ENCODE measurements at places on chromosomes 7 and 10.

DNA sequence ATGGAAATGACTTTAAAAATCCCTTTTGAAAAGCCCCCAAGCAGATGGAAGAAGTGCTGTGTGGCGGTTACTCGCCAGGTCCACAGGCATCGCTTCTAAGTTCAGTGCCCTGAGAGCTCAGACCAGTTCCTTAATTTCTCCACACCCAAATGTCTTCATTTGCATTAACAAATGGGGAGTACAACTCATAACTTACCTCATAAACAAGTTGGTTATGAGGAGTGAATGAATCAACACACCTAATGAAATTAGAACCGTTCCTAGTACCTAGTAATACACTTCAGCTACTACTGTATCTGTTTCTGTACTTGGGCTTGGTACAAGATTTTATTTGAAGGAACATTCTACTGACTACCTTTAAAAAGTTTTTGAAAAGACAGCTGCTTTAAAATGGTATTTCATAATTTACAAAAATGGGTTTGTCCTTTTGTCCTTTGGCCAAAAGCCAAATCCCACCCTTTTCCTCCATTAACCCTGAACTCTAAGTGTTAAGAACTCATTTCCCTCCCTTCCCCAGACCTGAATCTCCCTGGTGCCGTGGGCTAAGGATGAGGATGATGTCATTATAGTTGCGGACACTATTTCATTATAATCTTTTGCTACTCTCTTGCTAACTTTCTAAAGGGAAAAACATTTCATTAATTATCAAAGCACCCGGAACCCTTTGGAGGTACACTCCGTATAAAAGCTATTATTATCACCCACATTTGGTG, 221.5 kb upstream of the CELF2 start:
- H3K27ac ChIP-seq: peak overlapping the region; percentile 95
- H3K4me1 ChIP-seq: peaks cover 14% of the 10 kb centered on the region
- peak overlapping the region; percentile 63 for H3K4me3 ChIP-seq
- no peaks in the 10 kb centered on the region for H3K27me3 ChIP-seq
- H3K36me3 ChIP-seq: no peaks in the 10 kb centered on the region

DNA sequence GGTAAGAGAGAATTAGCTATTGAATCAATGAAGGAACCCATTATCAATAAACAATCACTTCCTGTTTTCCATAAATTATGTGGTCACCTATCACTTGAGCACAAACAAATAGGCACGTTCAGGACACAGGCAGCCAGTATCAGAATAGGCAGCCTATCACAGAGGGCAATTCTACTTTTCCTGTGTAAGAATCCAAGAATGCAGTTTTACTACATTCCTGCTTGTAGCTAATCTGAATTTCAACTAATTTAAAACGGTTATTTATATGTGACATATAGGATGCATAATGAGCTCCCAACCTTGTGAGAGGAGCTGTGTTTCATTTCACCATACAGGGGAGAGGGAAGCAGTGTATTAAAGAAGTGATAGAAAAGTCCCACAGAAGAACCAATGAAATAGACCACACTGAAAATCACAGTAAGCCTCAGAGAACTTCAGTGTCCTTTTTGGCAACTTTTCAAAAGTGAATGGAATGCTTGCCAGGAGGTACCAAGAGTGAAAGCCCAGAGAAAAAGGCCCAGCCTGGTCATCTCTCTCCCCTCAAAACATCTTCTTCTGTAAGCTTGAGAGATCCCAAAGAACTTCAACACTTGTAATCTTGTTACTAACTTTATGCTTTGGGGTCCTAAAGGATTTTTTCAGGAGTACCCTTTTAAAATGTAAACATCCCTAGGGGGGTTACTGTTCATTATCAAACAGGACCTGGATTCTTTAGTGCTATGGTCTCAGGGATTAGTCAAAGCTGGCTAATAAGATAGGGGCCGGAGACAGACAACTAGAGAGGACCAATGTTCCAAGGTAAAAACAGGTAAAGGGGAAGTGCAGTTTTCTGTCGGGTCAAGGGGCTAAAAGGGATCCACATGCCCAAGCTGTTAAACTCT, 1.3 kb downstream of the IMMP2L start:
- H3K4me3 ChIP-seq: peak overlapping the region; percentile 95
- no peaks in the 10 kb centered on the region for H3K27me3 ChIP-seq
- DNase-seq: no peak
- peak overlapping the region; percentile 78 for H3K27ac ChIP-seq
- peaks cover 27% of the 10 kb centered on the region for H3K4me1 ChIP-seq

- no peak overlapping the region for H3K27ac ChIP-seq
- H3K36me3 ChIP-seq: no peaks in the 10 kb centered on the region
- H3K4me3 ChIP-seq: peak overlapping the region; percentile 47
These were observed 106.8 kb downstream of the ANK3 start for GRCh38 chr10:60282771-60283353.

DNA sequence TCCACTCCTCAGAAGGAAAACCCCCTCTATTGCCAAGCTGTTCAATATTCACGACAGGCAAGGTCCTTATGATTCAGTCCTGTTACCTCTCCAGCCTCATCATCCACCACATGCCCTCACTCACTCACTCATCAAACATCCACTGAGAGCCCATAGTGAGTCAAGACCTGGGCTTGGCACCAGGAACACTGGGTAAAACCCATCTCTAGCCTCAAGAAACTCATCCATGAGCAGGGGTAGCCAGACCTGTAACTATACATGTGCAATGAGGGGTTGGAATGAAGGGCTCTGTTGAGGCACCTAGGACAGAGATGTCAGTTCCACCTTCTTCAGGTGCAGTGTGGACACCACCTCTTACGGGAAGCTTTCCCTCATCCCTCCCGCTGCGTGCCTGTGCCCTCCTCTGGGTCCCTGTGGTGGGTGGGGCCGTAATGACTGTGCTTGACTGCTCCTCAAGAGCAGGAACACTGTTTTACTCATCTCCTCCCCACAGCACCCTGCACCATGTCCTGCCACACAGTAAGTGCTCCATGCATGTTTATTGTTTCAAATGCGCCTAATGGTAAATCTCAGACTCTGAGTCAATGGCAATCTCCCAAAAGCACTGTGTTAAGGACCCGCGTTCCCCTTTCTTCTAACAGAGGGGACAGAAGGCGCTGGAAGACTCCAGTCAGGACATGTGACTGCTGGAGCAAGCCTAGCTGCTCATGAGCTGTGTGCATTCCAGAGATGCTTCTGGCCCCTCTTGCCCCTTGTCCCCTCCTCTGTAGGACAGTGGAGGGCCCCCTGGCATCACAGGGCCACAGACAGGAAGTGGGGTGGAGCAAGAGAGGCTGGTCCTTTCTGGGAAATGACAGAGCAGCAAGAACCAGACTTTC, 95.4 kb downstream of the HIPK2 start:
- H3K36me3 ChIP-seq: no peaks in the 10 kb centered on the region
- peak overlapping the region; percentile 92 for H3K27ac ChIP-seq
- H3K4me1 ChIP-seq: peaks cover 43% of the 10 kb centered on the region

DNA sequence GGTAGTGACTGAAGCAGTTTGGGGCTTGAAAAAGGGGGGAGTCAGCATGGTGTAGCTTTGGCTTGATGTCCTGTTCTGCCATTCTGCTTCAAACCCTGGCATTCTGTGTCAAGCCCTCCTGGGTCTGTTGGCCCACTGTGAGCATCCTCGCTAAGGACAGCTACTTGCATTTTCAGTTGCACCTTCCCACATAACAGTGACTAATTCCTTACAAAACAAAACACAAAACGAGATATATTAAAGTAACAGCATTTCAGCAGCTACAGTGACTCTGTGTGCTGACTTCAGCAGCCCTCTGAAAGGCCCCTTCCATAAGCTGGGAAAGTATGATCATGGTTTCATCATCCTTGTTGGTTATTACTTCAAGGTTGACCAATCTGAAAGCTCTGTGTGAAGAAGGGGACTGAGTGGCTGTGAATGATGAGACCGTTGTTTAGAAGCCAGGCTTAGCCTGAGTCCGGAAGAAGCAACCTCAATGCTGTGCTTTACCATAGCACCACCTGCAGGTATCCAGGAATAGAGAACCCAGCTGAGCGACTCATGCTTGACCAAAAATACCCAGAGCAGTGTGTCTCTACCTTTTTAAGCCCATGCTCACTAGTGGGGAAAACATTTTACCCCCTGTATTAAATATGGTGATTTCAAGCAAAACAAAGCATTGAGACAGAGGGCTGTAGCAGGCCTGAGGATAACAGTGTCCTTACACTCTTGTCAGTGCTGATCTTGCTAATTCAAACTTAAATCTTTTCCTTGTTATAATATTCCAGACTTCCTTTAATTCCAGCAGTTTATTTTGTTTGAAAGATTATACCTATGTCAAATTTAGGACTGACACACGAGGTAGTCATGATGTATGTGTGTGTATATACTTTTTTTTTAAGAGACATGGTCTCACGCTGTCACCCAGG, 42.6 kb upstream of the CC2D2B start:
- H3K36me3 ChIP-seq: peaks cover 14% of the 10 kb centered on the region
- no peaks in the 10 kb centered on the region for H3K27me3 ChIP-seq
- peaks cover 4% of the 10 kb centered on the region for H3K4me1 ChIP-seq

- peaks cover 6% of the 10 kb centered on the region for H3K4me1 ChIP-seq
- no peak for DNase-seq
- no peaks in the 10 kb centered on the region for H3K36me3 ChIP-seq
- H3K27ac ChIP-seq: no peak overlapping the region
- no peaks in the 10 kb centered on the region for H3K27me3 ChIP-seq
- no peak overlapping the region for H3K4me3 ChIP-seq
These were observed 4.7 kb upstream of the ENTPD7 start for GRCh38 chr10:99654390-99655175.

DNA sequence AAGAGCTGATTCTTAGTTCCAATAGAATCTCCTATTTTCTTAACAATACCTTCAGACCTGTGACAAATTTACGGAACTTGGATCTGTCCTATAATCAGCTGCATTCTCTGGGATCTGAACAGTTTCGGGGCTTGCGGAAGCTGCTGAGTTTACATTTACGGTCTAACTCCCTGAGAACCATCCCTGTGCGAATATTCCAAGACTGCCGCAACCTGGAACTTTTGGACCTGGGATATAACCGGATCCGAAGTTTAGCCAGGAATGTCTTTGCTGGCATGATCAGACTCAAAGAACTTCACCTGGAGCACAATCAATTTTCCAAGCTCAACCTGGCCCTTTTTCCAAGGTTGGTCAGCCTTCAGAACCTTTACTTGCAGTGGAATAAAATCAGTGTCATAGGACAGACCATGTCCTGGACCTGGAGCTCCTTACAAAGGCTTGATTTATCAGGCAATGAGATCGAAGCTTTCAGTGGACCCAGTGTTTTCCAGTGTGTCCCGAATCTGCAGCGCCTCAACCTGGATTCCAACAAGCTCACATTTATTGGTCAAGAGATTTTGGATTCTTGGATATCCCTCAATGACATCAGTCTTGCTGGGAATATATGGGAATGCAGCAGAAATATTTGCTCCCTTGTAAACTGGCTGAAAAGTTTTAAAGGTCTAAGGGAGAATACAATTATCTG, 1.6 kb downstream of the LRRTM3 start:
- H3K4me1 ChIP-seq: no peaks in the 10 kb centered on the region
- no peaks in the 10 kb centered on the region for H3K27me3 ChIP-seq
- no peak for DNase-seq
- no peak overlapping the region for H3K27ac ChIP-seq

- DNase-seq: no peak
- no peaks in the 10 kb centered on the region for H3K27me3 ChIP-seq
- no peak overlapping the region for H3K4me3 ChIP-seq
These were observed 99.1 kb downstream of the GRID1 start for GRCh38 chr10:86267286-86268195.

GRCh38 chr10:116143673-116144222, 129.3 kb downstream of the GFRA1 start:
- no peak for DNase-seq
- H3K4me1 ChIP-seq: no peaks in the 10 kb centered on the region
- H3K27ac ChIP-seq: no peak overlapping the region

DNA sequence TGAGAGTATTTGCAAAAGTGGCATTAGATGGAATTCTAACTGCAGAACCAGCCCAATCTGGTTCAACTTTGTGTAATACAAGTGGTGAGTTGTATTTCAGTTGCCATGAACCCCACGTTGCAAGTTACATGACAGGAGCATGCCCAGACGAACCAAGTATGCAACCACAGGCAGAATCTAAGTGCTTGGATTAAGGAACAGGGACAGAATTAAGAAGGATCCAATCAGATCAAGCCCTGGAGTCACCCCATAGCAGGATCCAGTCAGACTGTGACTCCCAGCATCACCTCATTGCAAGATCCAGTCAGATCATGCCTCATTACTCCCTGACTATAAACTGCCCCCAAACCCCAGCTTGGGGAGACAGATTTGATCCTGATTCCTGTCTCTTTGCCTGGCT, 388.7 kb upstream of the NRP1 start:
- no peak for DNase-seq
- no peak overlapping the region for H3K27ac ChIP-seq
- H3K4me3 ChIP-seq: no peak overlapping the region
- H3K36me3 ChIP-seq: no peaks in the 10 kb centered on the region
- H3K27me3 ChIP-seq: no peaks in the 10 kb centered on the region

GRCh38 chr10:121942749-121943416, 15.1 kb upstream of the ATE1 start:
- DNase-seq: no peak
- H3K4me1 ChIP-seq: peaks cover 11% of the 10 kb centered on the region
- H3K27ac ChIP-seq: no peak overlapping the region
- no peaks in the 10 kb centered on the region for H3K27me3 ChIP-seq

DNA sequence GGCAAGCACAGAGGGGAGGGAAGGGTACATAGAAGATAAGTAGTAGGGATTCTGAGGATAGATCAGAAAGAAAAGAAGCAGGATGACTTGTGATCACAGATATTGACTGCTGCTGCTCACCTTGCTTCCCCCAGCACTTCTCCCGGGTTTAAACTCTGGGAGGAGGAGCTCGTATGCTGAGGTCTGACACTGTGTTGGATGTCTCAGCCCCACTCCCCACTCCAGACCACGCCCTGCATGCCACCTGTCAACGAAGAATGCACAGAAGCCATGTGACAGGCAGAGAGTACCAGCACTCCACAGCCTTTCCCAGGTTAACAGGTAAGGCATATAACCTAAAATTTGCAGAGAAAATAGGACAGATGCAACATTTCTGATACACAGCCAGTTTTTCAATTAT, 388.9 kb downstream of the TNS3 start:
- peaks cover 8% of the 10 kb centered on the region for H3K4me1 ChIP-seq
- no peak overlapping the region for H3K27ac ChIP-seq
- H3K27me3 ChIP-seq: no peaks in the 10 kb centered on the region
- no peaks in the 10 kb centered on the region for H3K36me3 ChIP-seq

DNA sequence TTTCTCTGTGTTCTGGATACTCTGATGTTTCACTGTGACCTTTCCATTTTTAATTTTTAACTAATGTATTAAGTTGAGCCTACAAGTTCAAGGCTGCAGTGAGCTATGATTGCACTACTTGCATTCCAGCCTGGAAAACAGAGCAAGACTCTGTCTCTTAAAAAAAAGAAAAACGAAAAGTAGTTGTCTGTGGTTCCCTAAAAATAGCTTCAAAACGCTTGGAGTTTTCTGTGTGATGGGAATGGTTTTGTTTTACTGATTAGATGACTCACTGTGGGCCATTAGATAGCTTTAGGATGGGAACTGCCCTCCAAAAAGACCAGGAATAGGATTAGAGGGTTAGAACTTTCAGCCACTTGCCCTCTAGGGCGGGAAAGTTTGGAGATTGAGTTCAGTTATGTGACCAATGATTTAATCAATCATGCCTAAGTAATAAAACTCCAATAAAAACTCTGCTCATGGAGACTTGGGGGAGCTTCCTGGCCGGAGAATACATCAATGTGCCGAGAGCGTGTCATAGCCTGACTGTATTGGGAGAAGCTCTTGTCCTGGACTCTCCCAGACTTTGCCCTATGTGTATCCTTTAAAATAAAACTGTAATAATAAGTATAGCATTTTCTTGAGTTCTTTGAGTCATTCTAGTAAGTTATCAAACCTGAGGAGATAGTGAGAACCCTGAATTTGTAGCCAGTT, 147.1 kb downstream of the LYZL1 start:
- no peak overlapping the region for H3K27ac ChIP-seq
- H3K4me1 ChIP-seq: peaks cover 4% of the 10 kb centered on the region
- H3K4me3 ChIP-seq: no peak overlapping the region
- no peak for DNase-seq
- H3K36me3 ChIP-seq: no peaks in the 10 kb centered on the region
- H3K27me3 ChIP-seq: no peaks in the 10 kb centered on the region

Data from thoracic aorta (tissue), 2 donors.